LHCN-M2 (cell line): ENCODE measurements at places on chromosomes 4 and X. TPM values are rescaled to one million over a fixed set of nuclear protein-coding genes. Genes with fewer than 3 reads are reported as not detected.

DNA sequence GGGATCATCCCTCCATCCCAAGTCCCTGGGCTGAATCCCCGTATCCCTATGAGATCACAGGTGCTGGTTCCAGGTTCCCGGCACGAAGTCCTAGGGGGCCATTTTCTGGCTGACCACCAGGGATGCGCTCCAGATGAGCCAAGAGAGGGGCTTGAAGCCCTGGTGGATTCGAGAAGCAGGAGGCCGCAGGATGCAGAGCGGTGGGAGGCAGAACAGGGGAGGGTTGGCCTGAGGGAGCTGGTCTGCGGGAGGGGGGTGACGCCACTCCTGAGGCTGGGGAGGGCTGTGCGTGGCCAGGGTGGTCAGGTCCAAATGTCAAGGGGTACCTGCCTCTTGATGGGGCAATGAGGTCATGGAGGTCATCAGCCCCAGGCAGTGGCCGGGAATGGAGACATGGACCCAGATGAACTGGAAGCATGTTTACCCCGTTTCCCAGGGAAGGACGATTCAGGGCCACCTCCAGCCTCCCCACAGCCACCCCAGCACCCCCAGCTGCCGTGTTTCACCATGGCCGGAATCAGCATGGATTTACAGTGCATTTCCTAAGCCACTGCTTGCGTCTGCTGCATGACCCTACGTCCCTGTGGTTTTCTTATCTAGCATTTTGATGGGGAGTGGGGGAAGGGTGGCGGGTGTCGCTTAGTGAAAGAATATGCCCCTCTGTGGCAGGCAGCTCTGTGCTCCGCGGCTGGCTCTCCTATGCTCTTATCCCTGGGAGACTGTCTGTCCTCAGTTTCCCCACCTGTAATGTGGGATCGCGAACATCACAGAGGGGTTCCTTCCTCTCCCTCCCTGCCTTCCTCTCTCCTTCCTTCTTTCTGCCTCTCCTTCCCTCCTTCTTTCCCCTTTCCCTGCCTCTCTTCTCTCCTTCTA, 17.0 kb upstream of the HTRA3 start:
- no peak for DNase-seq

- peak; percentile 84 for DNase-seq
Measured at GRCh38 chrX:123961268-123962005, at the start of gene STAG2. Gene STAG2, plus strand, starts transcription at chrX:123961706. Its CDS starts 60,922 bp downstream, at chrX:124022628.

GRCh38 chrX:77548751-77549150, 101.6 kb downstream of the FGF16 start:
- no peak for DNase-seq

GRCh38 chrX:19133231-19133630, 11.0 kb upstream of the ADGRG2 start:
- DNase-seq, result no peak

DNA sequence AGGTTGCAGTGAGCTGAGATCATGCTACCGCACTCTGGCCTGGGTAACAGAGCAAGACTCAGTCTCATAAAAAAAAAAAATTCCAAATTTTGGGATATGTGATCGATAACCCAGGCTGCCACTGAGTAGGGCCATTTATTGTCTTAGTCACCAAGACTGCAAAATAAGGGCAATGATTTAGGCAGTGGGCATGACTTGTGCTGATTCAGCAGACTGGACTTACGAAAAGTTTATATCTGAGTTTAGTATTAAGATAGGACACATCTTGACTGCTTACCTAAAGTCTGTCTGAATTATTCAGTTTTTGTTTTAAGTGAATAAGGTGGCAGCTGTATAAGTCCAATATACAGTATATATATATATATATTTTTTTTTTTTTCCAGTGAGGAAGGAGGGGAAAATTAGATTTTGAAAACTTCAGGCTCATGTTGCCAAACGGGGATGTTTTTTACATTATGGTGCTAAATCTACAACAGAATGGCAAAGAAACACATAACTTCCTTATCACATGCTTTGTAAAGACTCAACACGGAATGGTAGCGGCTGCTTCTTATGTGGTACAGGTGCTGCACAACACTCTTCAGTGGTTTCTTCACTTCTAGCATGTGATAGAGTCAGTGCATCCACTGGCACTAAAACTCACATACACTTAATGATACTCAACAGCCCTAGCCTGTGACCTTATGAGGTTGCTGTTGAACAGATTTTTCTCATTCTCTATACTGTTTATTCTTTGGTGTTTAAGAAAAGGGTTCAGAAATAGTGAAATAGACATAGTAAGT, 6.5 kb downstream of the TEX13D start:
- no peak for DNase-seq

GRCh38 chrX:4622486-4623167, 909.2 kb upstream of the PRKX start:
- no peak for DNase-seq

- DNase-seq, result no peak
Measured at GRCh38 chrX:49176421-49177326, 5.0 kb downstream of the PLP2 start.

- DNase-seq, result peak; percentile 80
Measured at GRCh38 chr4:107862658-107863057, 37.9 kb downstream of the SGMS2 start.

DNA sequence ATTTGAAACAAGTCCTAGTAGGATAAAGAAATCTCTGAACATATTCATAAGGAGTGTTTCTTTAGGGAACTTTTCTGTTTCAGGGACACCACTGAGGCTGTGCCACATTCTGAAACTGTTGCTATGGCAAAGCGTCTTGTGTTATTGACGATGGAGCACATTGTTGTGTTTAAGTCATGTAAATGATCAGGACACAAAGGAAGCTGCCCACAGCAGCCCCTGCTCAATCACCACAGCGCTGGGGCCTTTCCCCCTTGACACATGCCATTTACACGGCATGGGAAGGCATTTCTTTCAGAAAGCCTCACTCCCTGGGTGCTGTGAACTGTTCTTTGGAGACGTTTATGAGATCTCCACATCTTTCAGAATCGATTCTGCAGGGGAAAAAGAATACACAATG, 39.8 kb upstream of the MID1 start:
- no peak for DNase-seq

DNA sequence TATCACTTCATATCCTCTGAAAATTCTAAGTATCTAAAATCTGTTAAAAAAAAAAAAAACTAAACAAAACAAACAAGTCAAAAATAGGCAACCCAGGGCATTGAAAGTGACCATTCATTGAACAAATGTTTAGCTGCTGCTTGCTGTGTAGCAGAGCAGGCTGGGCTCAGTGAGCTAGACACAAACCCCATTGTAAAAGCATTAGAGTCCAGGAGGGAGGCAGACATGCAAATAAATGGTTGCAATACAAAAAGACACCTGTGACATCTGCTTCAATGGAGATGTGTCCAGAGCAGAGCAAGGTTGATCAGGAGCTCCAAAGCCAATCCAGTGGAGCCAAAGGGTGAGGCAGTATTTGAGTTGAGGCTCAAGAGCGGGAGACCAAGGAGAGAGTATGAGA, 267.3 kb upstream of the GATB start:
- DNase-seq, result no peak

- no peak for DNase-seq
Measured at GRCh38 chrX:43238461-43238945, 417.6 kb upstream of the MAOA start.

GRCh38 chrX:44945736-44946135, 72.7 kb downstream of the KDM6A start:
- DNase-seq, result no peak

DNA sequence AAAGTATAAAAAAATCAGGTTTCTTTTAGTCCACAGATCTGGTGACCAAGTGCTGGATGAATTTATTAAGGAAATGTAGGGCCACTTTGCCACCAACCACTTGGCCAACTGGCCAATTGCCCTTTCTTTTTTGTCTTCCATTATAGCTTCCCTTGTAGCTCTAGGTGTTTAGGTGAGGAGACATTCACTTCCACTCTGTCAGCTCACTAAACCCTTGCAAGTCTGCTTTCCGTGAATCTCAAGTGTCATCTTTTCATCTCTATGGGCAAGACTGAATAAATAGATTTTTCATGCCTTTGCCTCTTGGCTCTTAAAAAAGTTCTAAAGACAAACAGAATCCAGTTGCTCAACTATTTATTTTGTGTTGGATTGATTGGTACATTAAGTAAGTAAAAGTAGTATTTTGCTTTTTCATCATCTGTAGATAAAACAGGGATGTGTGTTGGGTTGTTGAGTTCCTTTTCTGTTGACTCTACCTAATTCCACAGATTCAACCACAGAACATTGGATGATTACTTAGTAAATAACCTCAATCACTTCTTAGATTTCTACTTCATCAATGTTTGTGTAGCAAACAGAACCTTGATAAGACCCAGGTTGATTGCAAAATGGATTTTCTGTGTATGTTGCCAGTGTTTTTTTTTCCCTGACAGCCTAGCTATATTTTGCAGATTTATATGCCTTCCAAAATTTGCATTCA, 68.1 kb upstream of the GRXCR1 start:
- no peak for DNase-seq

- DNase-seq, result no peak
Measured at GRCh38 chr4:121299367-121299766, 81.5 kb downstream of the QRFPR start.

DNA sequence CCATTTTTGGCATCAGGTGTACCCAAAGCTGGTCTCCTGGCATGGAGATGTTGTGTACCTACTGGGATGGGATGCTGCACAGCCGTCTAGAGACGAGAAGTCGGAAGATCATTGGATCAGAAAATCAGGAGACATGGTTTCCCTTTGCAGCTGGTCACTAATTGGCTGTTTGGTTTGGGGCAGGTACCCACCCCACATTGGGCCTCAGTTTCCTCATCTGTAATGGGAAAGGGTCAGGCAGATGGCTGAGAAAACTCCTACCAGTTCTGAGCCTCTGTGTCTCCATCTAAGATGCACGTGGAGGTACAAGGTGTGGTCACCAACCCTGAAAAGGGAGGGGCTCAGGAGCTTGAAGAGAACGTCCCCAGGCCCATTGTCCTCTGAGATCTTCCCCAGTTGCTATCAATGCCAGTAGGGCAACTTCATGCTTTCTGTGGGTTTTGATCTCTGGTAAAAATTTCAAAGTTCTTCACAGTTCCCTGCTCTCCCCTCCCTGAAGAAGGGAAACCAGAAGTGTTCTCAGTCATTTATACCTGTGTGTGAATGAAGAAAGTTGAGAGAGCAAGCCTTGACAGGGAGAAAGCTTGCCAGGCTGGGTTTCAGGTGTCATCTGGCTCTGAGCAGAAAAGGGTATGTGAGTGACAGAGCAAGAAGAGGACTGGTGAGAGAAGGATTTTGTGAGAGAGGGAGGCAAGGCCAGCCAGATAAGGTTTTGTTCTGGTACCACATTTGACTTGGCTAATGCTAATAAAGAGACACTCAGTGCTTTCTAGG, 15.1 kb downstream of the TSC22D3 start:
- no peak for DNase-seq

DNA sequence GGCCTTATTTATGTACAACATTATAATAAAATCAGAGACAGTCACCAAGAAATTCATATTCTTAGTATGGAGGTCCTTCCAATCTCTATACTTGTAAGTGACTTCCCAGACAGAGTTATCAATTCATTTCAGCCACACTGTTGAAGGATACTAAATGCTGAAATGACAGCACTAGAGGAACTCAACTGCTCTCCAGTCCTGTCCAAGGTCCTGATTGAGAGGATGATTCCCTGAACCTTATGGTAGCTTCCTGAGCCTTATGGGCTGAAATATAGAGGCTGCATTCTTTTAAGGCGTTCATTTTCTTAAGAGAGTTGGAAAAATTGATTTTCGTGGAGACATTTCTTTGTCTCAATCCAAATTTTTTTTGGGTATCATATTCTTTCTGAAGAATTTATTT, 205.9 kb downstream of the TLL1 start:
- no peak for DNase-seq

DNA sequence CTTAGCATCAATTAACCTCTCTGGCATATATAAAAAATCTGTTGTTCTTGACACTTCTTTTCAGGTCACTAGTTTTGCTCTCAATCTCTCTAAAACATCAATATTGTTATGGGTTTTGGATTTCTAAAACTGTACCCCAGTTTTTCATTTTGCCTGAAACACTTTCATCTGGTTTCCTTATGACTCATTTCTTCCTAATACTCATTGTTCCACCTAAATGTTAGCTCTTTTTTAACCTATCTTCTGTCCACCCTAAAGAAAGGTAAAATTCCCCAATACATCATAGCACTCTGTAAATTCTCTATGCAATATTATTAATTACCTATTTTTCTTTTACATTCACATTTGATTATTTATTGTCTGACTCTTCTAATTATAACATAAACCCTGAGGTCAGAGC, 575.5 kb upstream of the NDST4 start:
- no peak for DNase-seq

- DNase-seq, result no peak
Measured at GRCh38 chr4:185424905-185425646, 688 bp downstream of the UFSP2 start.

DNA sequence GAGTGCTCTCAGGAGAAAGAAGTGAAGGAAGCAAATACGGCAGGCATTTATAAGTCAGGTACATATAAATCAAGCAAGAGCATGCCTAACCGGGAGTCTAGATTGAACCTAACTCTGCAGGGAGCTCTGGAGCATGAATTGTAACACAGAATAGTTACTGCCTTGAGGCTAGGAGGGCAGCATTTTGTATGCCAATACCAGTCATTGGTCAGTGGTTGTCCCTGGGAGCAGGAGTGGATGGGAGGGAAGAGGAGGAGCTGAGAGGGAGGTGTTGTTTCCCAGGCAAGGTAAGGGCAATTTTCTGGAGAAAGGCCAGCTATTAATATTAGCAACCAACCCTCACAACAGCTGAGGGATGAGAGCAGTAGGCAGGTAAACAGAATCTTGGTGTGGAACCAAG, 224.7 kb upstream of the DCAF8L1 start:
- DNase-seq, result no peak

GRCh38 chrX:97609938-97610337, 726.2 kb downstream of the RPA4 start:
- DNase-seq, result no peak

DNA sequence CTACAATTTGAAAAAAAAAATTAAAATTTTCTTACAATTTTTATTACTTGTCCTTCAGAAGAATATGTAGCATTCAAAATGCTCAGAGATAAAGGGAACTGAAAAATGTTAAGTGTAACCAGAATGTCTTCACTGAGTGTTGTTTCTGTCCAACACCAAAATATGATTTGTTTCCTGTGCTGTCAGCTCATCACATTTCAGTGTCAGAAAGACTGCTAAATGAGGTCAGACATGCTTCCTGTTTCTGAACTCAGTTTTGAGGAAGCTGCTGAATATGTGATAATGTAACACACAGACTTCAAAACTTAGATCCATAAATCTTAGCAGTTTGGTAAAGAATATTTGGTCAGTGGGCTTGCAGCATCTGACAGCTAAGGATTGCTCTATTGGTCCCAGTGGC, 1849.7 kb downstream of the PCDH7 start:
- DNase-seq, result no peak

DNA sequence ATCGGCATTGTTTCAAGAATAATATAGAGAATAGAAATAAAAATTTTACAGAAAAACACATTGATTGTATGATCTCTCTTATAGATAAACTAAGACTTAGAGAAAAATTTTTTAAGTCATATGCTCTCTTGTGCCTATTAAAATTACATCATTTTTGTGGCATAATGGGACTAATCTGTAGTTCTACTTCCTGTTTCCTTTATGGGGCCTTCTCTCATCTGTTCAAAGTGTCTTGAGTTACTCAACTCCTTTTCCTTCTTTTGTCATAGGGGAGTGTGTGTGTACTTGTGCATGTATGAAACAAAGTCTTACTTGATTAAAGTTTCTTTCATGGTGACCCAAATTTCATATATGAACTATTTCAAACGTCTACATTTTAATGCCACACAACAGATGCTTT, 1448.9 kb upstream of the TENM3 start:
- no peak for DNase-seq

PLAC8 gene
- 9.2 and 12.5 TPM in 2 replicates for total RNA-seq

GPRASP2 gene
- total RNA-seq, result 12.6 and 13.0 TPM in 2 replicates

PABPC1L2B gene
- total RNA-seq, result not detected in 2 replicates

MGARP gene
- total RNA-seq, result 1.8 and 2.1 TPM in 2 replicates

KCND1 gene
- 0.32 and 0.69 TPM in 2 replicates for total RNA-seq

PABPC5 gene
- total RNA-seq, result 2.2 and 3.7 TPM in 2 replicates

REELD1 gene
- total RNA-seq, result not detected in 2 replicates

CCNA2 gene
- total RNA-seq, result 165 and 168 TPM in 2 replicates
